IPS-NIHi11 (cell line): ENCODE measurements at places on chromosomes 2 and 18.

- no peak for DNase-seq
Observed at GRCh38 chr18:76273956-76274355, 221.1 kb downstream of the ZNF516 start.

DNA sequence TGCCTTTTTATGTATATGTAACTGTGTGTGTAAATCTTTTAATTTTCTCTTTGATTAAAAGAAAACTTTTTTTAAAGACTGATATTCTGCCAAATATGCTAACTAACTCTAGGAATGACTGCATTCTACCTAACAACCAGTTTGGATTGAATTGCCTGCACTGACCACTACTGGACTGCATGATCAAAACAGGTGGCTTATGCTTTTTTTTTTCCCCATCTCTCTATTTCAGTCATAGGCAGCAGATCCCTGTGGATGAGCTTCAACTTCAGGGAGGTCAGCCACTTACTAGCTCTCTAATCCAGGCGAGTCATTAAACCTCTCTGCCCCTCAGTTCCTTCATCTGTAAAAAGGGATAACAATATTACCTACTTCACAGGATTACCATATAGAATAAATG, 138.6 kb upstream of the SERTAD2 start:
- DNase-seq, result no peak

- DNase-seq, result no peak
Observed at GRCh38 chr2:239294571-239295054, 106.2 kb downstream of the HDAC4 start.

DNA sequence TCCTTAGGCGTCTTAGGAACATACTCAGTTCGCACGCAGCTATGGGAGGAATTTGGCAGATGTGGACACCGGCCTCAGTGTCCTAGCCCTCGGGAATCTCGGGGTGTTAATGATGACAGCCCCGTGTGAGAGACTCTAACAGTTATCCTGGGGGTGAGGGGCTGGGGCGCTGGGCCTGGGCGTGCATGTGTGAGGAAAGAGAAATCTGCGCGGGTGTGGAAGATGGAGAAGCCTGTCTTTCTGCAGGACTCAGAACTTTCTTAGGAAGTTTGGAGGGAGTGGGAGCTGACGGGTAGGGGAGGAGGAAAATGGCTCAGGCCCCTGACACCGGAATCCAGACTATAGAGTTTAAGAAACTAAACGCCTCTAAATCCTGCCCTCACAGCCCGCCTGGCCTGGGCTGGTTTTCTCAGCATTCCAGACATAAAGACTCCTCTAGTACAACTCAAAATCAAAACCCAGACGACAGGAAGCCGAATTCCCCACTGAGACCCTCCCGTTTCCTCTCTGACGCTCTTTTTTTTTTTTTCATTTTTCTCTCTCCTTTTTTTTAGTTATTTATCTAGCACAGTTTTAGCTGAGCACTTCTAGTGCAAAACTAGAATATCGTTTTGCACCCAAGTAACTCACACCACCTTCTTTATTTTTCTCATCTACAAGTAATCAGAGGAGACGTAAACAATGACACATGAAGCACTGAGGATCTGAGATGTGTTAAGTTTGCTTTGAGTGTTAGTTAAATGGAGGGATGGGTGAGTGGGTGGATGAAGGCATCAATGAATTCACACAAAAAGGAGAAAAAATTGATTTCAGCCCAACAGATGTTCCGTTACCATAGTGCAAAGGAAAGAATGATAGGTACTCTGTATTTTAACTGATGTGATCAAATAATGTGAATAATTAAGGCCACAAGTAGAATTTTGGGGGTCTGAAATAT, 1.2 kb upstream of the HAAO start:
- peak; percentile 39 for DNase-seq

GRCh38 chr2:151824886-151825285, 3.3 kb downstream of the ARL5A start:
- no peak for DNase-seq
